ENCODE measurements at places on chromosomes 12 and 14. TPM values are rescaled to one million over a fixed set of nuclear protein-coding genes. Genes with fewer than 3 reads are reported as not detected.

STYK1 gene
- 0.28 TPM for total RNA-seq

KRT72 gene
- total RNA-seq: not detected

ISM2 gene
- 0.43 TPM for total RNA-seq

FAM222A gene
- 6.5 TPM for total RNA-seq

FOXM1 gene
- 100 TPM for total RNA-seq

ZFYVE26 gene
- total RNA-seq: 7.1 TPM
